ENCODE measurements at places on chromosomes 1 and 21. TPM values are rescaled to one million over a fixed set of nuclear protein-coding genes. Genes with fewer than 3 reads are reported as not detected.

DNA sequence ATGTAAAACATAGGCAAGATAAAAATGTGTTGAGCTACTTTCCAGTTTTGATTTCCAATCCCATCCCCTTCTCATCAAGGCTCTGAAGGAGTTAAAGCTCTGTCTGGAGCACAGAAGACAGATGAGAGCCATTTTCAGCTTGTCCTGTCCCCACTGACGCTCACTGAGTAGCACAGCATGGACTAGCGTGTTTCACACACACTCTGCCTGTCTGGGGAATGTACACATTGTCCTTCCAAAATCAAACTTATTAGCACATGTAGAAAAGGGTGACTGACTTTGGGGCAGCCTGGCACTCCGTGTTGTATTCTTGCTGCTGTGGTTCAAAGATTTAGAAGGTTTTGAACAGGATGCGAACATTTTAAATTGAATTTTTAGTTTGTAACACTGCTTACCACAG is 139.2 kb downstream of the NEK7 start:
- DNase-seq: no peak

DNA sequence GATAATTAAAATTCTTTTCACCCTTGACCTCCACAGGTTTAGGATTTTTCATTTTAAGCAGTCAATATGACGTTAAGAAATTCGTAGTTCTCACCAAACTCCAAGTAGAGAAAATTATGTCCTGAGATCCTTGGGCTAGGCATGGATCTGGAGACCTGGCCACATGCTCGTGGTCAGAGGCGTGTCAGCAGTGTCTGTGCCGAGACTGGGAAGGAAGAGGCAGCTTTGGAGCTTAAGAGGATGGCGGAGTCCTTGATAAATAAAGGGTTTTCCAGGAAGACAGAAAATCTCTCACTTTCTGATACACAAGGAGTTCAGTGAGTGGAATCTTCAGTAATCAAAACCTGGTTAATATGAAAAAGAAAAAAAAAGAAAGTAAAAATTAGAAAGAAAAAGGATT is 17.0 kb downstream of the RHOU start:
- no peak for DNase-seq

GRCh38 chr21:43269440-43269839 is 100.6 kb downstream of the CRYAA start:
- no peak for DNase-seq

GRCh38 chr1:35807614-35808449 is at the start of gene AGO4:
Gene AGO4 (plus strand): TSS chr1:35808016. CDS start chr1:35808417, 401 bp downstream.
- DNase-seq: no peak

The KTI12 gene
- 8.2 TPM for total RNA-seq

The CLDN14 gene
- not detected for total RNA-seq

DNA sequence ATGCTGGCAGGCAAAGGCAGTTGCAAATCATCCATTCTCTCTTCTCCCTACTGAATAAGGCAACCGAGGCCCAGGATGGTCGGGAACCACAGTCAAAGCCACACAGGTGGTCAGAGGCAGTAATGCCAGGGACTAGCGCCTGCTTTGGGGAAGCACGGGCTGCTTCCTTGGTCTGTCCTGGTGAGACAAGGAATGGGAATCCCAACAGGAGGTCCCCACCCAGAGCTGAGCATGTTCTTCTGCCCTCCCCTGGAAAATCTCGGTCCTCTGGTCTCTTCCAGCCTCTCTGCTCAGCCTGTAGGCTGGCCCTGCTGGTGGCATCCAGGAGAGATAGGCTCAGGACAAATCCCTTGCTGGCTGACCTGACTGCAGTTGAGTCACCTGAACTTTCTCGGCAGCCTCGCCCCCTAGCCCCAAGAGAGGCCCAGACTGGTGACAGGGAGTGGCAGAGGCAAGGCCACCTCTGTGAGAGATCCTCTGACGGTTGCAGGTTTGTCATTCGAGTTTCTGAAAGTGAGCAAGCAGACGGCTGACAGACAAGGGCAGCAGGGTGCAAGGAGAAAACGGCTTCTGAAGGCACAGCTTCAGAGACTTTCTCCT is 5.8 kb downstream of the OLIG1 start:
- DNase-seq: no peak

GRCh38 chr1:205003358-205004131 is 39.5 kb upstream of the CNTN2 start:
- DNase-seq: no peak

DNA sequence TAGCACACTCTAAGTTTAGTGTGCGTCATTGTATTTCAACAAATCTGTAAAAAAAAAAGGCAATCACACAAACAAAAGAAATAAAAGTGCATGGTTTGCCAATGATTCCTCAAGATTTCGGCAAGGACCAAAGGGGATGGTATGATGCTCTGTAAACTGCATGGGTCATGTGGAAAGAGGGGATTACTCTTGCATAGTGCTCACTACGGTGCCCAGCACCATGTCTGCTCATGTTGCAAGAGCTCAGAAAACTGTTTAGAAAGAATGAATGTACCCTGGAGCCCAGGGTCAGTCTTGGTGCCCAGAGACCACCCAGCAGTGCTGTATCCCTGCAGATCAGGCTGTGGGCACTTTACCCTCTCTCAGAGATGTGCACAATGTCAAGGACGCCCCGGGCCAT is 3.6 kb upstream of the KCNA10 start:
- DNase-seq: no peak

GRCh38 chr21:37984416-37984815 is 68.2 kb upstream of the KCNJ6 start:
- DNase-seq: no peak

GRCh38 chr21:46040707-46041106 is 57.2 kb upstream of the COL6A2 start:
- DNase-seq: no peak

- no peak for DNase-seq
These were observed 107.7 kb downstream of the POU2F1 start for GRCh38 chr1:167328306-167328815.

- DNase-seq: no peak
These were observed 267.8 kb downstream of the GRIK3 start for GRCh38 chr1:36766481-36766880.

DNA sequence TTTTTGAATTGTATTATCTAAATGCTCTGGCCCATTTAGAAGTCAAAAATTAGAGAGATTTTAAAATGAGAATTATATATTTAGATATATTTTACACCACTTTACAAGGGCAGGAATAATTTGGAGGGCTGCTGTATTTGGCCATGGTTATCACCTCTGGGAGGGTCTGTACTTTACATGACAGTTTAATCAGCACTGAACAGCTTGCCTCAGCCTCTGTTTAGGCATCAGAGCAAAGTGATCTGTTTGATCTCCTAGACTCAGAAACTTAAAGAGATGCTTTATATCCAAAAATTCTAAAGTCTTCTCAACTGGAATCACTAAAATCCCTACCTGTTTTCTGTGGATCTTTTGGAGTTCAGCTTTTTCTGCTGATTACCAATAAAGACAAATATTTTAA is 5.4 kb upstream of the SPTA1 start:
- DNase-seq: no peak

The DNASE2B gene
- 0.42 TPM for total RNA-seq

- DNase-seq: no peak
These were observed 175.1 kb downstream of the BACH1 start for GRCh38 chr21:29473808-29474207.

DNA sequence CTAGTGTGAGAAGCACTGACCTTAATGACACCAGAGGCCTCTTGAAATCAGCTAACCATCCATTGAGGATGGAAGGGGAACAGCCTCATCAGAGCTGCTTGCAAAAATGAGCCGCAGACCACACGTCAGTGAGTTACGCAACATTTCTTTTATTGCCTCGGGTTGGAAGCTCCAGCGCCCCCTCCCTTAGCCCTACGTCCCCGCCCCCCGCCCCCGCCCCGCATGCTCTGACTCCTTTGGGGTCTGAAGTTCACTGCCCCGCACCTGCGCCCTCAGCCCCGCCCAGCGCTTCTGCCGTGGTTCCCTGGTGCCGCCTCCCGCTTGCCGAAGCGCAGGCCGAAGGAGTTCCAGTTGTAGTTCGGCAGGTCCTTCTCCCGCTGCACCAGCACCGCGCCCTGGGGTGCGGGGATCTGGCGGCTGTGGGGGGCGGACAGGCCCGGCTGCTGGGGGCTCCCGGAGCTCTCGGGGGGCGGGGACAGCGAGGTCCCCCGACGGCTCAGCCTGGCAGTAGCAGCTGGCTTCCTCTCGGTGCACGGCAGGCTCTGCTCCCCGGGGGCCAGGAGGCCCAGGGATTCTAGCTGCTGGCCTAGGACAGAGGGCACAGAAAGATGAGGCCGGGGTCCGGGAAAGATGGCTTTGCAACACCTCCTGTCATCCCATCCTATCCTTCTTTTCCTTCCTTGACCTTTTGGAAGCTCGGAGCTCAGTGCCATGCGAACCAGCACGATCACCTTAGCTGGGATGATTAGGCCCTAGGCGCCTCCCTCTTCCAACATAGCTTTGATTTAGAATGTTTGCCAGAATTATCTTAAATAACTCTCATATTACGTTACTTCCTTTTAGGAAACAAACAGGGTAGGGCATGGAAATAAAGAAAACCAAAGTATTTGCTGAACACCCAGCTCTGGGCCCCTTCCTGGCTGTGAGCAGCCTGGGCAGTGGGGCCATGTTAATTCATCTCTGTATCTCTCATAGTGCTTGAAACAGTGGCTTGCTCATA is 5.8 kb downstream of the KISS1 start:
- no peak for DNase-seq

DNA sequence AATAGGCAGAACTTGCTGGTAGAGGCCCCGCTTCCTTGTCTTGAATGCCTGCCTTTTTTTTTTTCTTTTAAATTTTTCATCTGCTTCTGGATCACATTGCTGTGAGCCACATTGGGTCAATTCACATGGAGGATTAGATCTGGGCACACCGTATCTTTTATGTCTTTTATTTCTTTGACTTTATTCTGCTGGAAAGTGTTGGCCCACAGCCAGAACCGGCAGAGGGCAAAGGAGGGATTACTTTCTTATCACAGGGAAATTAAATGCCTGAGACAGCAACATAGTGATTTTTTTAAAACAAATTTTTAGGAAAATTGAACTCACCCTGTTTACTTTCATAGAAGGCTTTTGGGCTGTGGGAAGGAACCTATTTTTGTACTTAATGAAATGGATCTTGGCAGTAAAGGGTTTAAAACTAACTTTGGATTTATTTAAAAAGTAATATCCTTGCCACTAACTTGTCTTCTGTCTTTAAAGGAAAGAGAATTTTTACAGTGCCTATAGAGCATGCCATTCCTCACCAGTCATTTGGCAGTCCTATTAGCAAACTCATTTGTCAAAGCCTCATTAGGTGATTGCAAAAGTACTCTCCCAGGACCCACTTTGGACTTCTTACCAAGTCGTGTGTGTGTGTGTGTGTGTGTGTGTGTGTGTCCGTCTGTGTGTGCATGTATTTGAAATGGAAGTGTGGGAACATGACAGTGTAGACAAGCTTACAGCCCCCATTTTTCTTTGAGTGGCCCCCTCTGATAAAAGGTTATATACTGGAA is 68.4 kb downstream of the ST6GALNAC3 start:
- DNase-seq: no peak

- no peak for DNase-seq
These were observed 54.2 kb downstream of the BTBD8 start for GRCh38 chr1:92134331-92134730.

GRCh38 chr21:34565238-34565637 is 49.7 kb downstream of the RCAN1 start:
- no peak for DNase-seq

GRCh38 chr1:164804366-164804765 is 245.4 kb downstream of the PBX1 start:
- no peak for DNase-seq

The STUM gene
- not detected for total RNA-seq

- DNase-seq: no peak
These were observed 70.8 kb downstream of the SCCPDH start for GRCh38 chr1:246794828-246795671.

DNA sequence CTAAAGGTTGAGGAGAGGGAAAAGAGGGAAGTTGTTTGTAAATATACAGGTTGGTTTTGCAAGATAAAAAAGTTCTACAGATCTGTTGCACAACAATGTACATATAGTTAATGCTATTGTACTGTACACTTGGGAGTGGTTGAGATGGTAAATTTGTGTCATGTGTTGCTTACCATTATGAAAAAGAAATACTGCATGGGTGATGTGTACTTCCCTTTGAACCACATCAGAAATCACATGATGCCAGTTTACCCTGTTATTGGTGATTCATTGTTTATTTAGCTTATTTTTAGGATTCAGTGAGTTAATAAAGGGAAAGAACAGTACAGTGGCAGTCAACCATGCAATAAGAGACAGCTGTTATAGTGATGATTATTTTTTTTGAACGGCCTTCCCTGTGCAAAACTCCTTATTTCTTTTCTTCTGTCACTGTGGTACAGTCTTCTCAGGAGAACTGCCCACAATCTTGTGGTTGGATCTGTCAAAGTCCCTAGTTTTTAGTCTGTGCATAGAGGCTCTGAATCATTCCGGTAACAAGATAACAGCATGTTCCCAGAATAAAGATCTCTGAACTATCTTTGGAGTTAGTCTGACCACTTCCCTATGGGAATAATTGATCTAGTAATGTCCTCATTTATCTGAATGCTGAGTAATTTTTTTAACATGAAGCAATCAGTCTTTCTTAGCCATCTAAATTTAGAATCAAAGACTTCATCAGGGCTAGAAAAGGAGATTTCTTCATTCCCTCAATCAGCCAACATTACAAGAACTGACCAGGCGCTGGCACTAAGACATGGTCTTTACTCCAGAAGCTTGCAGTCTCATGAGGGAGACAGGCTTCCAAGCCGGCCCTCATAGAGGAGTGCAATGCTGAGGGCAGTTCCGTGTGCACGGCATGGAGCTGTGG is 84.2 kb downstream of the SH3GLB1 start:
- no peak for DNase-seq

The ELAPOR1 gene
- total RNA-seq: 0.57 TPM

The PCBP3 gene
- total RNA-seq: 3.1 TPM

- no peak for DNase-seq
These were observed 30.5 kb downstream of the LHX4 start for GRCh38 chr1:180260541-180260940.
